ENCODE measurements at places on chromosomes 1 and 21.

- DNase-seq = no peak
These were observed 108.7 kb upstream of the KCNE2 start for GRCh38 chr21:34255073-34255472.

DNA sequence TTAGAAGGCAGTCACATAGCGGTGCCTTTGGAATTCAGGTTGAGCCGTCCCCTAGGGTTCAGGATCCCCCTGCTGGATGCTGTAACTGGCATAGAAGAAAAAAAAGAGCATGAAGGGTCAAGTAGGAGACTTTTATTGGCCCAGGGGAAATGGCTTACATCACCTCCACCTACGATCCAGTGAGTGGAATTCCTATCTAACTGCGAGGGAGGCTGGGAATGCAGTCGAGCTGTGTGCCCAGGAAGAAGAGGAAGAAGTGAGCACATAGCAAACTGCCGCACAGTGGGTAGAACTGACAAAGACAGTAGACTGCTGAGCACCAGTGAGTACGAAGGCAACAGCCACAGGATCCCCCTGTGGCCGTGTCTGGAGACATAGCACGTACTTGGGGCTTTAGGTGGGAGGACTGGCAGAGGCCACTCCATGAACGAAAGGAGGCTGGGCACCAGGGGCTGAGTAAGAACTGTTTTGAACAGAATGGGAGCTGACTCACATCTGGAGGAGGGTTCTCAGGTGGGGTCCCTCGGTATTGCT lies 79.2 kb downstream of the RNF220 start:
- no peak for DNase-seq

- no peak for DNase-seq
These were observed 736 bp upstream of the BARHL2 start for GRCh38 chr1:90717665-90718410.

- DNase-seq = no peak
These were observed 163.2 kb downstream of the LRRC40 start for GRCh38 chr1:70042090-70042731.

GRCh38 chr1:56057466-56058405 lies 521.6 kb downstream of the PLPP3 start:
- DNase-seq = no peak

DNA sequence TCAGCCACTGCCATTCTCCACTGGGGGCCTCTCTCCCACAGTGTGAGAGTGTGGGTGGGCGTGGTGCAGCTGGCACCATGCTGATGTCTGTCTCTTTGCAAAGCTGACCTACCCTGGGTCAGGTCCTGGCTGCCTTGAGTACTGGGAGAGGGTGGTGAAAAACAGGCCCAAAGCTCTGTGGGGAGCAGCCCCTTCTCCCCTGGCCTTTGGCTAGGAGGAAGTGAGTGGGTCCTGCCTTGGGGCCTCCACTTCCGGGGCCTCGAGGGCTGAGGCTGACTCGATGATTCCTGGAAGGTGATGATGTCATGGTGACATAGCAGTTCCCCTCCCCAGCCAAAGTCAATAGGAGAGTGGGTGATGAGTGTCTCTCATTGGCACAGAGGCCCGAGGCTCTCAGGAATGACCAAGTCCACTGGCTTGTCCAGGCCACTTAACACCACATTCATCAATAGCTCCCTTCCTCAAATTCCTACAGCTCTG lies 53.0 kb downstream of the IER5 start:
- no peak for DNase-seq

GRCh38 chr1:41835485-41835884 lies 83.2 kb downstream of the HIVEP3 start:
- DNase-seq = no peak

- no peak for DNase-seq
These were observed 41.9 kb downstream of the MAB21L3 start for GRCh38 chr1:116152950-116153691.

- no peak for DNase-seq
These were observed 35.9 kb upstream of the RNF19B start for GRCh38 chr1:33000427-33001026.

DNA sequence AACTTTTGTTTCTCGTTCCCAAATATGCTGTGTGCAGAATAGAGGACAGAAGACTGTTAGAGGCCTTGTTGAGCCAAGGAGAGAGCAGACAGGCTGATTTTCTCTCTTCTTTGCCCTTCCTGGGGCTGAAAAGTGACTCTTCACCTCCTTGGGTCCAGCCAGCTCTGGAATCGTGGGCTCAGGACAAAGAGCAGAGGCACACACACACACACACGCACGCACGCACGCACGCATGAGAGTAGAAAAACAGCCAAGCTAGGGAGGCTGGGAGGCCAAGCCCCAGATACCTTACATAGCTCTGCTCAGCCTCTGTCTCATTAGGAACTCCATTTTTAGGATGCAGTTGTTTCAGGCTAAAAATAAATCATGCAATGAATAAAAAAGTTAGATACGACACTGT lies at the start of gene CASQ2:
TSS of gene CASQ2 (minus strand) at position 166 of the 400 bp plus-strand sequence. CDS start 173 bp downstream, outside the sequence.
- DNase-seq = no peak

GRCh38 chr1:26274801-26275425 lies 5.0 kb upstream of the SH3BGRL3 start:
- DNase-seq = no peak

DNA sequence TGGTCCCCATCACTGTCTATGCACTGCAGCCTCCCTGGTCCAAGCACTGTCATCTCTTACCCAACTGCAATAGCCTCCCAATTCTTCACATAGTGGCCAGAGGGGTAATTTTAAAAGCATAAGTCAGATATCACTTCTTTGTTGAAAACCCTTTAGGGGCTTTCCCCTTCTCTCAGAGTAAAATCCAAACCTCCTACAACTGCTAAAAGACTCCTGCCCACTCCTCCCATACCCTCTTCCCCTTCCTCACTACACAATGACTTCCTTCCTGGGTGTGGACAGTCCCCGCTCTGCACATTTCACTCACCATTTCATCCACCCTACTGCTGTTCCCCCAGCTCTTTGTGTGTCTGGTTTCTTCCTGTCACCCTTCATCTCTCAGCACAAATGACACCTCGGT lies 8.3 kb downstream of the MCOLN2 start:
- no peak for DNase-seq

DNA sequence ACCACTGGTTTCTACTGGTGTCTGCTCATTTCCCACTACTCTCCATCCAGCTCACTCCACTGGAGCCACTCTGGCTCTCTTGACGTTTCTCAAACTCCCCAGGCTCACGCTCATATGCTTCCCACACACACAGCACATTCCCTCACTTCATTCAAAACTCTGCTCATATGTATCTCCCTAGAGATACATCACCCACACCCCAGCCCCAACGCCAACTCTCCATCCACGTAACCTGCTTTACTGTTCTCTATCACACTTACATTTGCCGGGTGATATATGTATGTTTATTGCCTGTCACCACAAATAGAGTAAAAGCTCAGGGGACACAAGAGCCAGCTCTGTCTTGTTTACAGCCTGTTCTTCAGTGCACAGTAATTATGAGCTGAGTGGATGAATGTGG lies 22.2 kb downstream of the EBNA1BP2 start:
- DNase-seq = no peak

GRCh38 chr1:157363660-157364140 lies 188.6 kb downstream of the FCRL5 start:
- DNase-seq = no peak

- no peak for DNase-seq
These were observed 187.4 kb downstream of the CYYR1 start for GRCh38 chr21:26385721-26386120.

DNA sequence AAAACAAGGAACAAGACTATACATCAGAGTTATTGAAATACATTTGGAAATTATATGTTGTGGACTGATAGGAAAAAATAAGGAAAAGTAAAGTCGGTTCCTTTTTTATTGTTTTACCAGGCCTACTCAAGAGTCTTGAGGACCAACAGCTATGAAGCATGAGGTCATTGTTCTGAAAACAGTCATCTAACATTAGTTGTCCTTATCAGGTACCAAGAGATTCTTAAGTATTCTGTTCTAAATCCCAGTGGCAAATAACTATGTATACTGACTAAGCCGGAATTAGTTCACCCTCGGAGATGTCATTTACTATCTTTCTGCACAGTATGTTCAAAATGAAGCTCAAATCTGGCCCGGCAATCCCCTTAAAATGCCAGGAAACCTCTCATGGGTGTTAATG lies 585 bp downstream of the ADGRL4 start:
- DNase-seq = no peak

DNA sequence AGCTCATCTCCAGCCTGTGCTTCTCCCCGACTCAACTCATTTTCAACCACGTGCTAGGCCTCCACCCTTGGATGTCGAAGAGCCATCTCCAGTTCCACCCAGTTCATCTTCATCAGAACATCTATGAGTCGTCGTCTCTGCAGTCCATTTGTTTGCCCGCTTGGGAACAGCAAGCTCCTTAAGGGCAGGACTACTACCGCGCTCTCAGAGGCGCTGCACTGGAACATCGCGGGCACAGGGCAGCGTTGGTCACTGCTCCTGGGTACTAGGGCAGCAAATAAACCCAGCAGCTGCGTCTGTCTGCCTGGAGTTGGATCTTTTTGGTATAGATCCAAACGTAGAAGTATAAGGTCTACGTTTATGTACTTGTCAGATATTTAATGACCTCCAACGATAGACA lies 478 bp upstream of the PRDM2 start:
- DNase-seq = no peak

- DNase-seq = no peak
These were observed 66.1 kb downstream of the NID1 start for GRCh38 chr1:235998812-235999211.

DNA sequence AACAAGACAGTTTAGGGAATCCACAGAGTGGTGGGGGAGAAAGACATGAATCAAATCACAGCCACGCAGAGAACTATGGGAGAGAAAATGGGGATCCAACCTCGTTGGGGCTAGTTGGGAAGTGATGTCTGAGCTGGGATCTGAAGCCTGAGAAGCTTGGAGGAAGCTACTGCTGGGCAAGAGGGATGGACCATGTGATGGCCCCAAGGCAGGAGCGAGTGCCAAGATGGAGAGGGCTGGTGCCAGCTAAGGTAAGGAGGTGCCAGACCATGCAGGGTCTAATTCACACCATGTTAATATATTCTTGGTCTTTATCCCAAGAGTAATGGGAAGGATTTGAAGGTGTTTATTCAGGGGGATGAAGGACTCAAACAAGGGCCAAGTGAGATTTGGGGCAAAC lies 18.2 kb upstream of the TCEA3 start:
- DNase-seq = no peak

DNA sequence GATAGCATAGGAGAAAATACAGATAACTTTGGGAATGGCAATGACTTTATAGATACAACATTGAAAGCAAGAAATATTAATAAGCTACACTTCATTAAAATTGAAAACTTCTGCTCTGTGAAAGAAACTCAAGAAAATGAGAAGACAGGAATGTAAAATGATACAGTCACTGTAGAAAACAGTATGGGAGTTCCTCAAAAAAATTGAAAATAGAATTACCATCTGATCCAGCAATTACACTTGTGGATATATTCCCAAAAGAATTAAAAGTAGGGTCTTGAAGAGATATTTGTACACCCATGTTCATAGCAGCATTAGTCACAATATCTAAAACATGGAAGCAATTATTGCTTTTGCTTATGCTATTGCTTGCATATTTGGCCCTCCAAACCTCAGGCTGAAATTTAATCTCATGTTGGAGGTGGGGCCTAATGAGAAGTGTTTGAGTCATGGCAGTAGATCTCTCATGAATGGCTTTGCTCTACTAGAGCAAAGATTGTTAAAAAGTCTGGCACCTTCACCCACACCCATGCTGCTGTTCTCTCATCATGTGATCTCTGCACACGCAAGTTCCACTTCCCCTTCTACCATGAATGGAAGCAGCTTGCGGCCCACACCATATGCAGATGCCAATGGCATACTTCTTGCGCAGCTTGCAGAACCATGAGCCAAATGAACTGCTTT lies 15.3 kb upstream of the AHCYL1 start:
- DNase-seq = no peak

DNA sequence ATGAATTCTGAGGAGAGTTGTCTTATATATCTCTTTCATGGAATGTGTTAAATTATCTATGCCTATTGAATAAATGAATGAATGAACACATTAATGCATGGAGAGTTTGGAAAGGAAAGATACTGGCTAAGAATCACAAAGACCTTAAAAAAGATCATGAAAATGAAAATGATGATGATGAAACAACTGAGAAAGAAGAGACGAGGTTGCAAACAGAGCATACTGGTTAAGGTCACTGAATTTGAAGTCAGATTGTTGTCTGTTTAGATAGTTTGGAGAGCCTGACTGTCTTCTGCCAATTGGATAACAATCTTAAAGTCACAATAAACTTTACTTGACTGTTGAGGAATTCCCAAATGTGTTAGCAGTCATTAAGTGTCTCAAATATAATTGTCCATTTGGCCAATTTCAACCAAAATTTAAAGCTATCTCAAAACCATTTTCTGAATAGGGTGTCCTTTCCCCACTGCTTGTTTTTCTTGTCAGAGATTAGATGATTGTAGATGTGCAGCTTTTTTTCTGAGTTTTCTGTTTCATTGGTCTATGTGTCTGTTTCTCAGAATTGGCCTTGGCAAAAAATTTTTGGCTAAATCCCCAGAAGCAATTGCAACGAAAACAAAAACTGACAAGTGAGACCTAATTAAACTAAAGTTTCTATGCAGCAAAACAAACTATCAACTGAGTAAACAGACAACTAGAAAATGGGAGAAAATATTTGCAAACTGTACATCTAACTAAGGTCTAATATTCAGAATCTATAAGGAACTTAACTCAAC lies 132.2 kb downstream of the PTGER3 start:
- DNase-seq = no peak

DNA sequence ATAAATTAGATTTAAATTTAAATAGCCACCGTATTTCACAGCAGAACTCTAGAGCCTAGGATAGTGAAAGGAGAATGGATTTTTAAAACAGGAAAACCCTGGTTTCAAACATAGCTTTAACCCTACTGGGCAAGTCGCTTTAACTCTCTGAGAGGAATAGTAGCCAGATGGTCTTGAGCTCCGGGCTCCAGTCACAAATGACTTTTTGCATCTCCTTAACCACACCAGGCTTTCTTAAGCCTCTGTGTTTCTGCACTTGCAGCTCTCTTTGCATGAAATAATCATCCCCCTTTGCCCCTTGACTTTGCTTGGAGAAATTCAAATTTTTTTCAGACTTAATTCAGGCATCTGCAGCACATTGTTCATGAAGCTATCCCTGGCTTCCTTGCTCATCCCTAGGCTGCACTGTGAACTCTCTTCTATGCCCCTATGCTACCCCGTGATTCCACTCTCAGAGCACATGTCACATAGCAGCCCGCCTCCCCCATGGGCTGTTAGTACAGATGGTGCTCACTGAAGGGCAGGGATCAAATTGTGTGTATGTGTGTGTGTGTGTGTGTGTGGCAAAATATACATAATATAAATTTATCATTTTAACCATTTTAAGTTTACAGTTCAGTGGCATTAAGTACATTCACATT lies 68.8 kb upstream of the DAB1 start:
- DNase-seq = no peak

All from occipital lobe (tissue), 3 donors.